ENCODE measurements at places on chromosomes 3 and 15.

GRCh38 chr3:194369522-194370279, at the start of gene LRRC15:
TSS of gene LRRC15 (minus strand) at chr3:194369743. CDS start at chr3:194361043, 8,700 bp downstream.
- peak; percentile 87 for DNase-seq

- DNase-seq: no peak
These were observed 117.3 kb upstream of the NEO1 start for GRCh38 chr15:72934921-72935320.

DNA sequence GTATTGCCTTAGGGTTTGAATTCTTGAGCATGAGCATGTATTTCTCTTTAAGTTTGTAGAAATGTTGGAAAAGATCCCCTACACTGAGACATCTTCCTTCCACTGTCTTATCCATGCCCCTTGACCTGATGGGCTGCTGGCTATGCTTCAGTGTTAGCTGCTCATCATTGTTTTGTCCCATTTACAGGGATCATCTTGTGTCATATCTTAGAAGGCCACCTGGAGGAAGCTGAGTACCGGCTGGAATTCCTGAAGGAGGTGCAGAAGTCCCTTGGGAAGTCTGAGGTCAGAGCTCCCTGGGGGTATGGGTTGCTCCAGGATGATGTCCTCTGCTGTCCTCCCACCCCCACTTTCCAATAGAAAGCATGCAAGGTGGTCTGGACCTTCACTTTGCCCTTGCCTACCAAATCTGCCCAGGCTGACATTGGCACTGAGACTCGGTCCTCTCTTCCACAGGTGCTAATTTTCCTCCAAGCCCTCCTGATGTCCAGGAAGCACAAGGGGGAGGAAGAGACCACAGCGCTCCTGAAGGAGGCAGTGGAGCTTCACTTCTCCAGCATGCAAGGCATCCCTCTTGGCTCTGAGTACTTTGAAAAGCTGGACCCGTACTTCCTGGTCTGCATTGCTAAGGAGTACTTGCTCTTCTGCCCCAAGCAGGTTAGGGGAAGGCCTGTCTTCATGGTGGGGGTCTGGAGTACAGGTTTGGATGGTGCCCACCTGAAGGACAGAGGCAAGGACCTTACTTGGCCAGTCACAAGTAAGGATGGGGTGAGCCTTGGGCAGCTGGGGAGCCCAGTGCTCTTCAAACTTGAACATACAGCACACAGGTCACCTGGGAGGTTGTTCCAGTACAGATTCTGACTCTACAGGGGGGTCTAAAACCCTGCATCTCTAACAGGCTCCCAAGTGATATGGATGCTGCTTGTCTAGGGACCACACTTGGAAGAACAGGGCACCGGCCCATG, 17.7 kb downstream of the TTC21A start:
- no peak for DNase-seq

- no peak for DNase-seq
These were observed 51.1 kb downstream of the BDH1 start for GRCh38 chr3:197504641-197505121.

DNA sequence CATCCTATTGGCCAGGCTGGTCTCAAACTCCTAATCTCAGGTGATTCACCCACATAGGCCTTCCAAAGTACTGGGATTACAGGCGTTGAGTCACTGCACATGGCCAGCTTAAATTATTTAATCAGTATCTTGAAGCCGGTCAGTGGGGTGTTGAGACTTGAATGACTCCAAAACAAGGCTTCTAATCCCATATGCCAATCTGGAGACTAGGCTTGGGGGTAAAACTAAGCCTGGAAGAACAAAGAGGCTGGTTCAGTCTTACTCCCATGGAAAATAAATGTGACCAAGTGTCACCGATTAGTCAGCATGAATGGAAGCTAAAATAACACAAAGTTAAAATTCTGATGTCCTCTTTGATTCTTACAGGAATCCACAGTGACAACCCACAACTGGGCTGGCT, 509.1 kb downstream of the FOXP1 start:
- DNase-seq: no peak

- DNase-seq: no peak
These were observed 75.2 kb downstream of the NEK10 start for GRCh38 chr3:27293939-27294338.

- no peak for DNase-seq
These were observed 549.6 kb upstream of the CCDC54 start for GRCh38 chr3:106827515-106828213.

- peak; percentile 35 for DNase-seq
These were observed 470.2 kb upstream of the AGTR1 start for GRCh38 chr3:148227534-148227933.

DNA sequence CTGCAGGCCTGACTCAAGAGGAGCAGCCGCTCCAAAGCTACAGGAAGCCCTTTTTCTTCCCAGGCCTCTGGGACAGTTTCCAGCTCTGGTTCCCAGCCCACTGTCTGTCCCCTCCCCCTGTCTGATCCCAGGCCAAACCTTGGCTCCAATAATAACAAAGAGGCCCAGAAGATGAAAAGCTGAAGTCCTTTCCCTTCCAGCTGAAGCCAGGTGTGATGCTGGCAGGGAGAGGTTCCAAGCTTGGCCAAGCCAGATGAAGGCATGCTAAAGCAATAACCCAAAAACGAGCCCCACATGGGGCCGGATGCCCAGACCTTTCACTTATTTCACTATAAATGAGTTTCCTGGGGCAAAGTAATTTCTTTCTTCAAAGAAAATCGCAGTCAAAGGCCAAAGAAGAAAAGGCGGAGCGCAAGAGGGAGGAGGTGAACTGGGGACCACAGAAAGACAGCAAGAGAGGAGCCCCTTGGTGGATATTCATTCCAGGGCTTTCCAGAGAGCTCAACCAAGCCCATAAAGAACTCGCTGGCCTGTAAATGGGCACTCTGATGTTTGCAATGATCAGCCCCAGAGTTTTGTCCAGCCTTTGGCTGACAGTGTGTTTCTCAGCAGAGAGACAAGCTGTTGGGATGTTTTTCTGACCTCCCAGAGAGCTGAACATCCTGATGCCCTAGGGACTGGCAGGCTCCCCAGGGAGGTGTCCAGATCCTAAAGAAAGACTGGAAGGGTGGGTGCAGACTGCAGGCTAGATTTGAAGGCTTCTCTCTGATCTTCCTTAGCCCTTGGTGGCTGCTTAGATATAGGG, 157.6 kb downstream of the UACA start:
- peak; percentile 95 for DNase-seq

GRCh38 chr3:17138246-17139039, 253.7 kb downstream of the PLCL2 start:
- DNase-seq: no peak

DNA sequence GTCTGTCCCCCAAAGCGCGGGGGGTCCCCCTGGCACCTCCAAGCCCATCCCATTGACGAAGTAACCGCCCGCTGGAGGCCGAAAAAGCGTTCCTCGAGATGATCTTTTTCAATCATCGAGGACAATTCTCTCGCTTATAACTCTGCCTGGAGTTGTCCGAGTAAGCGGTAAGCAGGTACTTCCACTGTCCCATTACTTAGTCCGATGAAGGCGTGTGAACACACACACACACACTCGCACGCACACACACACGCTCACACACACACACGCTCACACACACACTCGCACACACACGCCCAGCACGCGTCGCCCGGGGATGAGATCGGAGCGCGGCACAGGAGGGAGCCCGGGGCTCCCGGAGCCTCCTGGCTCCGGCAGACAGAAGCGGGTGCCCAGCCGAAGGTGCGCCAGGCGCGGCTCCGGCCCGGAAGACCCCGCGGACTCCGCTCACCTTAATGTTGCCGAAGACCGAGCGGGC, 430 bp downstream of the SLCO2A1 start:
- peak; percentile 65 for DNase-seq

GRCh38 chr3:42123824-42124658, 32.9 kb downstream of the TRAK1 start:
- no peak for DNase-seq

GRCh38 chr3:172153335-172153861, 114.0 kb downstream of the FNDC3B start:
- DNase-seq: peak; percentile 98

GRCh38 chr3:52494886-52495495, at the start of gene STAB1:
TSS of gene STAB1 (plus strand) at chr3:52495338. CDS start at chr3:52495414, 76 bp downstream.
- DNase-seq: no peak

GRCh38 chr3:69541711-69542088, 155.8 kb upstream of the FRMD4B start:
- DNase-seq: no peak

DNA sequence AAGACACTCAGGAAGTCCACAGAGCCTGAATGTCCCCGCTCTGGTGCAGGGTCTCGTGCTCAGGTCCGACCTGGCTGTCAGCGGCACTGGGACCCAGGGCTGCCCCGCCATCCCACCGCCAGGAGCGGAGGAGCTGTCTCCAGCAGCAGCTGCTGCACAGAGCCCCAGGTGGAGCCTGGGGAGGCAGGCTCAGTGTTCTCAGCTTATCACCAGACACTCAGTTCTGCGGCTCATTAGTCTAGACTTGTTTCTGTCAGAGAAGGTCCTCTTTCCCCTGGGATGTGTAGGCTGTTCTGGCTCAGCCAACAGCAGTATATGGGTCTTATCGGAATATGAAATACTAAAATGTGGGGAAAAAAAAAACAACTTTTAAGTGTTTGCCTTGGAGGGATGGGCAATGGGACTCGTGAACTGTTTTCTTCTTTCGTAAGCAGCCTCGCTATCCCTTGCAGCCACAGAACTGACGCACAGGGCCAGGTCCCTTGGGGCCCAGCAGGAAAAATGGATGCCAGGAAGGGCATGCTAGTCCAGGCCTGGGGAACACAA, 75.9 kb downstream of the KLF13 start:
- no peak for DNase-seq

GRCh38 chr15:23857028-23857641, 170.0 kb upstream of the NDN start:
- peak; percentile 57 for DNase-seq

DNA sequence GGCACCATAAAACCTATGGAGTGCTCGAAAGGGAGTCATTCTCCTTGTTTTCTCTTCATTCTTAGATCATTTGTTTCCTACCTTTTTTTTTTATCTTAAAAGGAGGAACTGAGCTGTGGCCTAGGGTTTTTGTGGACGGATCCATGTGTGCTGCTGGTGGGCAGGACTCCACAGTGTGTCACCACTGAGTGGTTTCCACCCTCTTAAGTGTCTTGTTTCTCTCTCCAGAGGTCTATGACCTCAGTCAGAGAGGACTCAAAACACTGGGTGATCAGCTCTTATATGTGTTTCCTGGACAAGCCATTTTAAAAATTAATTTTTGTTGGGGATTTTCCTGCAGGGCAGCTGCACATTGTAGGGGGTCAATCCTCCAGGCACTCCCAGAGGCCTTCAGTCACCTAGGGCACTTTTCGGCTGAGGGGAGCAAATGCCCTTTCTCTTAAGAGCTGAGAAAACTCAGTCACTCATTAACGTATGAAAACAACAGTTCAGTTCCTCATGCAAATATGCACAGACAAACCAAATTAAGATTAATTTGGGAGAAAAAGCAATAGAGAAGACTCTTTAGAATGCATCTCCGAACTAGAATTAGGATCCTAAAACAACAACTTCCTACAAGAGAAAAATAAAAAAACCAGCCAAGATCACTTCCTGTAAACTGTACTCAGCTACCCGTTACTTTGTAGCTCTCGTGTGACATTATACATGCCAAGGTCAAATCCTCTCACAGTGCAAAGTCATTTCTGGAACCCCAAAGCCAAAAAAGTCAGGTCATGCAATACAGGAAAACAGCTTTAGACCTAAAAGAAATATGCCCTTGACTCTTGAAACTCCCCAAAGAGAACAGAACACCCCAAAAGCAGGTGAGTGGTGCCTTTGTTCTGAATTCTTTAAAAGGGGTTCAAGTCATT, 27.6 kb upstream of the FAM3D start:
- DNase-seq: no peak

DNA sequence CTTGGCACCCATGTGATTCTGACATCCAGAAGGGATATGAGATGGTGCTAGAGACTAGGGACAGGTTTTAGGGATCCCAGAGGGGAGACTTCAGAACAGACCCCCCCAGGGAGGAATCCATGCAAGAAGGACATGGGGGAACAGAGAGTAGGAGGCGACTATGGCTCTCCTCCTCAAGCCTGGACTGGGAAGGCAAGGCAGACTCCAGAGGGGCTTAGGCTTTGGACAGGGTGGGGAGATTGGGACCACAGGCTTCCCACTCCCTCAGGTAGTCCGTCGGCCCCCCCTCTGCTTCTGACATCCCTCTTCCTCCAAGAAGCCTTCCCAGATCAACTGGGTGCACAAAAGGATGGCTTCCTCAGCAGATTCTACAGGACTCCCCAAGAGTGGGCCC, 3.0 kb upstream of the VIPR1 start:
- no peak for DNase-seq

DNA sequence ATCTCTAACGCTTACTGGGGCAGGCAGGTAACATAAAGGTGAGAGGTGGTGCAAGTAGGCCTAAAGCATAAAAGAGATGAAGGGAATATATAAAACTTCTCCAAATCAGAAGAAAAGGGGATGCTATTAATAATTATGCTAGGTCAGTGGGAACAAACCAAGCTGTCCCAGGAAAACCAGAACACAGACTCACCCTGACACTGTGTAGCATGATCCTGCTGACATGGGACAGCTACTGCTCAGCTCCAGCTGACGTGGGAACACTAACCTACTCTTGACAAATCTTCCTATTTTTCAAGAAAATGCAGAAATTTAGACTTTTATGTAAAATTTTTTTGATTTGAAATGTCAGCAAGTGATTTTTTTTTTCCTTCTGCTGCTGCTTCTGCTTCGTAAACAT, 203.5 kb downstream of the KCNMB2 start:
- no peak for DNase-seq

DNA sequence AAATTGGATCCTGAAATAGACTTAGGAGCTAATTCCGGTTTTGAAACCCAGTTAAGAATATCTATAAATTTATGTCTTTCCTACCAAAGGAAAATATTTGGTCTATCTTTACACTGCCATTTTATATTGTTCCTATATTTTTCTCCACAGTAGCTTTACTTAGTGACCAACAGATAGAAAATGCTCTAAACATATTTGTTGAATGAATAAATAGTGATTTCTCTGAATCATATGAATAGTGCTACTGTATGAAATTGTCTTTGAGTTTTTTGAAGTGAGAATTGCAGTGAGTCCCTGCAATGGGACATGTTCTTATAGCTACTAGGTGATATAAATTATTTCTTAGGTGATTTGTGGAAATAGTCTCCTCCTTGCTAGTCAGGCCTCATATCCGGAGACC, 18.5 kb upstream of the EID1 start:
- DNase-seq: no peak

GRCh38 chr3:127028781-127029657, 46.1 kb downstream of the PLXNA1 start:
- no peak for DNase-seq
